Osteocyte (in vitro differentiated cells): ENCODE measurements at places on chromosomes 13 and 19. TPM values are rescaled to one million over a fixed set of nuclear protein-coding genes. Genes with fewer than 3 reads are reported as not detected.

GRCh38 chr13:36493046-36493445, 60.8 kb downstream of the CCNA1 start:
- no peaks in the 10 kb centered on the region for H3K4me1 ChIP-seq
- H3K4me3 ChIP-seq: no peak overlapping the region

- no peaks in the 10 kb centered on the region for H3K27me3 ChIP-seq
- no peaks in the 10 kb centered on the region for H3K4me1 ChIP-seq
- DNase-seq: no peak
- no peak overlapping the region for H3K4me3 ChIP-seq
- H3K27ac ChIP-seq: no peak overlapping the region
Measured at GRCh38 chr13:40814803-40815202, 25.4 kb downstream of the SLC25A15 start.

- H3K4me1 ChIP-seq: peaks cover 2% of the 10 kb centered on the region
- peaks cover 3% of the 10 kb centered on the region for H3K27me3 ChIP-seq
- H3K27ac ChIP-seq: no peak overlapping the region
- H3K36me3 ChIP-seq: no peaks in the 10 kb centered on the region
- H3K4me3 ChIP-seq: no peak overlapping the region
Measured at GRCh38 chr13:32903720-32904119, 112.5 kb upstream of the KL start.

DNA sequence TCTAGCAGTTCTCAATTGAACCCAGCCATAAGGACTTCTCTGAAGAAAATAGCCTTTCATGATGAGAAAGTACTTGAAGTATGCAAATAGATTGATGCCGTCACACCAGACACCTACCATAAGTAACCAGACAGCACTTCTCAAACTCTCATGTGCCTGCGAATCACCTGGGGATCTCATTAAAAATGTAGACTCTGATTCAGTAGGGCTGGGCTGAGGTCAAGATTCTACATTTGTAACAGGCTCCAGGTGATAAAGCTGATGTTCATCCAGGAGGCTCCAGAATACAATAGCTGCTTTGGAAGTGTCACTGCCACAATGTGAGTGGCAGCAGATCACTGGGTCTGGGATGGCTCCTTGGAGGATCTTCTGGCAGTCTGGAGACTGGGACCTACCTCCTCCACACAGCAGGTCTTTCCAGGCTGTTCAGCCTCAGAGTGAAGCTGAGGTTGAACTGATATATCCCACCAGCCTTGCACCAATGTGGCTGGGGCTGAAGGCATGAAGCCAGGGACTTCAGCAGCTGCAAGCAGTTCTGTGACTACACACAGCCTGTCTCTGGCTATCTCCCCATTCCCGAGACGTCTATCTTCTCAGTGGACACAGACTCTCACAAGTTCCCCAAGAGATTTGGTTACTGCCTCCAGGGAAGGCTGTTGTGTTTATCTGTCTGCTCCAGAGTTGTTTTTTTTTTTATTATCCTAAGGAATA, 9.1 kb downstream of the MBNL2 start:
- DNase-seq: no peak
- H3K27ac ChIP-seq: peak overlapping the region; percentile 53
- H3K4me3 ChIP-seq: no peak overlapping the region
- H3K36me3 ChIP-seq: peaks cover 31% of the 10 kb centered on the region
- no peaks in the 10 kb centered on the region for H3K27me3 ChIP-seq

DNA sequence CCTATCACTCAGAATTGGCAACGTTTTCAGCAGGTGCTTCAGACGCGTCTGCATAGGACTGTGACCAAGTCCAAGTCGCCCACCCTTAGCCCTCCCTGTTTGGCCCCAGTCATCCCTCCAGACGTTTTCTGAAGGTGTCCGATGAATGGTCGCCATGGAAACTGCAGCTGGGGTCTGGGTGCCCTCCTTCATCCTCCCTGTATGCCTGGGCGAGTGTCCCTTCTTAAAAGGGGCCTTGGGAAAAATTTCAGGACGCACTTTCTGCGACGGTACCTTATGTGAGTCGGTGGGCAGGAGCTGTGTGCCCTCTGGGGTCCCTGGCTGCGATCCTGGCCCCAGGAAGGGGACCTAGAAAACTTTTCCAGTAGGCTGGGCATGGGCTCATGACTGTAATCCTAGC, 25.1 kb downstream of the MAN2B1 start:
- peaks cover 1% of the 10 kb centered on the region for H3K36me3 ChIP-seq
- H3K27ac ChIP-seq: no peak overlapping the region
- no peak for DNase-seq
- peaks cover 6% of the 10 kb centered on the region for H3K4me1 ChIP-seq
- H3K27me3 ChIP-seq: no peaks in the 10 kb centered on the region

- peaks cover under 1% of the 10 kb centered on the region for H3K4me1 ChIP-seq
- no peaks in the 10 kb centered on the region for H3K36me3 ChIP-seq
- DNase-seq: no peak
- no peak overlapping the region for H3K27ac ChIP-seq
- peaks cover 4% of the 10 kb centered on the region for H3K27me3 ChIP-seq
Measured at GRCh38 chr13:91308299-91308698, 39.2 kb upstream of the MIR17HG start.

DNA sequence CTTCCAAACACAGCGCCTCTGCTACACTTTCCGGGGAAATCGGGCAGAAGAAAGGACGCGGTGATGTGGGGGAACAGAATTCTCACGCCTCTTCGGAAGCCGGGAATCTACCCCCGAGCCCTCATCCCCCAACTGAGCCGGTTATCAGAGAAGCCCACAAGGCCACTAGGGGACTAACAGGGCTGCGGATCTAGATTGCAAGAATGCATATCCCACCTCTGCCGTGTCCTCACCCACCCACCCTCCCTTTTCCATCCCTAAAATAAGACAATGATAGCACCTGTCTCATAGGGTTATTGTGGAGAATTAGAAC, 1.1 kb downstream of the IGFLR1 start:
- peak overlapping the region; percentile 84 for H3K4me3 ChIP-seq
- no peaks in the 10 kb centered on the region for H3K27me3 ChIP-seq
- H3K27ac ChIP-seq: peak overlapping the region; percentile 87
- H3K36me3 ChIP-seq: peaks cover 24% of the 10 kb centered on the region
- peaks cover 24% of the 10 kb centered on the region for H3K4me1 ChIP-seq

DNA sequence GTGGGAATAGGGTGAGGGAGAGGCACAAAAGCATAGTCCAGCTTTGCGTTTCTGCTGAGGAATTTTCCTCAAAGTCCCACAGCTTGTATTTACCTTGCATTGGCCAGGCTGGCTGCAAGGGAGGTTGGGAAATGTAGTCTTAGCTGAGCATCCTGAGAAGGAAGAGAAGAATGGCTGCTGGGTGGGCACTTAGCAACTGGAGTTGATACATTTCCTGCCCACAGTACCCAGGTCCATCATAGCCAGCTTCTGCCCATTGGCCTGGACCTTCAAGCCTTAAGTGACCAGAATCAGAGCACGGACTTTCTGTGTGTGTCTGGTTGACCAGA, 112.4 kb downstream of the SIPA1L3 start:
- no peak overlapping the region for H3K4me3 ChIP-seq
- no peaks in the 10 kb centered on the region for H3K27me3 ChIP-seq
- H3K36me3 ChIP-seq: peaks cover 2% of the 10 kb centered on the region
- DNase-seq: no peak
- H3K27ac ChIP-seq: no peak overlapping the region

DNA sequence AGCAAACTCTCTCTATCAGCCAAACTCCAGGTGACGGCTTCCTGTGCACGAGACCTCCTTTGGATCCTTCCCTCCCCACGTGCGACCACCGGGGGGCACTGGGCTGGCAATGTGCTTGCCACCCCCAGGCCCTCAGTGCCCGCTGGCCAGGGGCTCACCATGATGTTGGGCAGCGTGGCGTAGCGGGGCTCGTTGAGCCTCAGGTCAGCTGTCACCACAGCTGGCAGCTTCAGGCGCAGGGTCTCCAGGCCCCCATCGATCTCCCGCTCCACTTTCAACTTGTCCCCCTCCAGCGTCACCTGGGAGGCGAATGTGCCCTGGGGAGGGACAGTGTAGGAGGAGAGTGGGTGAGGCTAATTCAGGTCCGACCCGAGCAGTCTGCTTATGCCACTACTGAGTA, 4.8 kb upstream of the VSIG10L start:
- H3K27ac ChIP-seq: no peak overlapping the region
- H3K36me3 ChIP-seq: peaks cover 17% of the 10 kb centered on the region
- DNase-seq: no peak
- H3K27me3 ChIP-seq: no peaks in the 10 kb centered on the region
- H3K4me1 ChIP-seq: peaks cover 1% of the 10 kb centered on the region

GRCh38 chr13:26016189-26016588, 35.6 kb downstream of the SHISA2 start:
- H3K36me3 ChIP-seq: no peaks in the 10 kb centered on the region
- no peak overlapping the region for H3K4me3 ChIP-seq
- H3K4me1 ChIP-seq: peaks cover 70% of the 10 kb centered on the region
- peak overlapping the region; percentile 82 for H3K27ac ChIP-seq
- DNase-seq: no peak

DNA sequence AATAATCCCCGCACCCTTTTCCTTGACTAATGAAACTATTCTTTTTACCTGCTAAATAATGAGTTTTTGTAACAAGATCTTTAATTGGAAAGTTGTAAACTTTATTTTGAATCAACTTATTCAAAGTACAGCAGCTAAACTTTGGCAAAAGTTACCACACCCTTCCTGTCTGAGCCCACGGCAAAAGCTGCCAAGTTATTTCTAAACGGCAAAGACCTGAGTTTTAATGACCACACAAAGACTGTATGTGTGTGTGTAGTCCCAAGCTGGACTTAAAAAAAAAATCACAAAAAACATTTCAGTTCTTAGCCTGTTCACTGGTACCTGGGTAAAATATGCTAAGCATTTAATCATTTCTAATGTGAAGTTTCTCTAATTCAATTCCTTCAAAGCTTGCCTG, 60.7 kb downstream of the ZAR1L start:
- peaks cover 12% of the 10 kb centered on the region for H3K4me1 ChIP-seq
- no peaks in the 10 kb centered on the region for H3K27me3 ChIP-seq
- DNase-seq: no peak
- no peaks in the 10 kb centered on the region for H3K36me3 ChIP-seq

- H3K27me3 ChIP-seq: no peaks in the 10 kb centered on the region
- peaks cover 17% of the 10 kb centered on the region for H3K4me1 ChIP-seq
- peak overlapping the region; percentile 92 for H3K4me3 ChIP-seq
Measured at GRCh38 chr19:2426611-2427428, 566 bp downstream of the TIMM13 start.

DNA sequence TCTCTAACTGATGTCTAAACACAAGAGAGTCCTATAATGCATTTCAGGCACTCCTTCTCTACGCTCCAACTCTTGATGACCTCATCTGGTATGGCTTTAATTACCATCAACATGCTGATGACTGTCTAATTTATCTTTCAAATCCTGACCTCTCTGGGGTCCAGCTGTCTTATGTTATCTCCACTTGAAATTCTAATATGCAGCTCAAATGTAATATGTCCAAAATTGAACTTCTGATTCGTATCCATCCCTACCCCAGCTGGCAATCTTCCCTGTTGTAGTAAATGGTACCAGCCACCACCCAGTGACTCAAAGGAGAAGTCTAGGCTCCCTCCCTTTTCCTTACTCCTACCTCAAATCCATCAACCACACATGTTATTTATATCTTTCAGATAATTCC, 288.0 kb upstream of the SLC10A2 start:
- no peak overlapping the region for H3K4me3 ChIP-seq
- H3K4me1 ChIP-seq: peaks cover 13% of the 10 kb centered on the region
- no peak for DNase-seq
- H3K27me3 ChIP-seq: no peaks in the 10 kb centered on the region
- H3K27ac ChIP-seq: no peak overlapping the region

GRCh38 chr19:41753936-41754529, 1.3 kb upstream of the CEACAM6 start:
- peaks cover 31% of the 10 kb centered on the region for H3K27me3 ChIP-seq
- H3K36me3 ChIP-seq: no peaks in the 10 kb centered on the region
- H3K27ac ChIP-seq: no peak overlapping the region
- H3K4me3 ChIP-seq: no peak overlapping the region
- DNase-seq: no peak
- H3K4me1 ChIP-seq: no peaks in the 10 kb centered on the region

DNA sequence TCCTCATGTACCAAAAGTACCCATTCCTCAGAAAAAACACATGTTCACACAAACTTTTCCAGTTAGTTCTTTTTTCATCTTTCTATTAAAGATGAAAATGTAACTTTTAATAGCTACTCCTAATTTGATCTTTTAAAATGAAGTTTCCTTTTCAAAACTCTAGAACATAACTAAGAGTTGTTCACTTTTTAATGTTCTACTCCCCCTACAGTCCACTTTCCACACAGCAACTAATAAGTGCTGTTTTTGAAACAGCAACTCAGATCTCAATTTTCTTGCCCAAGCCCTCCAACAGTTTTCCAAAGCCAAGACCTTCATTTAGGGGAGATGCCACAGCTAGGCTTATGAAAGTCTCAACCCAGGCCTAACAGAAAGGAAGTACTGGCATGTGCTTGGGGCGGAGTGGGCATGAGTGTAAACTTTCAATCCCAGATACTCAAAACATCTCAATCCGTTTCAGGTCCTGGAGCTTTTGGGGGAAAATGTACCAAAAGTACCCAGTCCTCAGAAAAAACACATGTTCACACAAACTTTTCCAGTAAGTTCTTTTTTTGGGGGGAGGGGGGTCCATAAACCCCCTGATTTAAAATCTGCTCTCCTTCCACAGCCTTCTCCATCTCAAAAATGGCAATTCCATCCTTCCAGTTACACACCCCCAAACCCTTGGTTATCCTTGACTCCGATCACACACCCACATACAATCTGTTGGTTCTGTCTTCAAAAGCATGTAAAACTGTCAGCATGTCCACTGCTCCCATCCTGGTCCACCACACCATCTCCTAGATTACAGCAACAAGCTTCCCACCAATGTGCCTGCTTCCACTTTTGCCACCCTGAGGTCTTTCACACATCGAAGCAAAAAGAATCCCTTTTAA, 2.0 kb downstream of the FBL start:
- peaks cover 41% of the 10 kb centered on the region for H3K4me1 ChIP-seq
- DNase-seq: no peak
- peak overlapping the region; percentile 94 for H3K4me3 ChIP-seq
- H3K36me3 ChIP-seq: no peaks in the 10 kb centered on the region
- peak overlapping the region; percentile 92 for H3K27ac ChIP-seq

- H3K4me3 ChIP-seq: peak overlapping the region; percentile 18
- DNase-seq: no peak
- H3K27ac ChIP-seq: peak overlapping the region; percentile 12
- no peaks in the 10 kb centered on the region for H3K36me3 ChIP-seq
- H3K4me1 ChIP-seq: peaks cover 14% of the 10 kb centered on the region
- H3K27me3 ChIP-seq: no peaks in the 10 kb centered on the region
Measured at GRCh38 chr13:100039740-100040139, 49.2 kb upstream of the PCCA start.

- H3K27ac ChIP-seq: no peak overlapping the region
- H3K27me3 ChIP-seq: peaks cover 5% of the 10 kb centered on the region
- H3K4me3 ChIP-seq: no peak overlapping the region
- no peak for DNase-seq
- H3K36me3 ChIP-seq: no peaks in the 10 kb centered on the region
Measured at GRCh38 chr13:106942563-106942962, 374.6 kb upstream of the ARGLU1 start.

The CCDC8 gene
- 34.5 and 35.0 TPM in 2 replicates for total RNA-seq

The MAP4K1 gene
- 2.1 and 3.1 TPM in 2 replicates for total RNA-seq

The ZNF649 gene
- 12.6 and 13.6 TPM in 2 replicates for total RNA-seq

The GNG7 gene
- 5.1 TPM in 2 replicates for total RNA-seq
